ENCODE measurements at places on chromosomes 1 and 21.

DNA sequence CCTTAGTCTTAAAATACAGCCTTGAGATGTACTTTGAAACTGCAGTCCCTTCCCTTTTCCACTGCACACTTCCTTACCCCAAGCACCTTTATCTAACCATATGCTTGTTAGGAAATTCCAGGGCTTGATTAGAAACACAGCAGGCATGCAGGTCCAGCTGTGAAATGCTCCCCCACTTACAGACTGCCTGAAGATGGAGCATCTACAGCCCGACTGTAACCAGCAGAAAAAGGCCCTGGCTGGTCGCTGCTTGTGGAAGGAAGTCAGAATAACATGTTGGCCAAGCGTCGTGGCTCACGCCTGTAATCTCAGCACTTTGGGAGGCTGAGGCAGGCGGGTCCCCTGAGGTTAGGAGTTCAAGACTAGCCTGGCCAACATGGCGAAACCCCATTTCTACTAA lies 37.2 kb downstream of the VN1R5 start:
- no peak for DNase-seq

DNA sequence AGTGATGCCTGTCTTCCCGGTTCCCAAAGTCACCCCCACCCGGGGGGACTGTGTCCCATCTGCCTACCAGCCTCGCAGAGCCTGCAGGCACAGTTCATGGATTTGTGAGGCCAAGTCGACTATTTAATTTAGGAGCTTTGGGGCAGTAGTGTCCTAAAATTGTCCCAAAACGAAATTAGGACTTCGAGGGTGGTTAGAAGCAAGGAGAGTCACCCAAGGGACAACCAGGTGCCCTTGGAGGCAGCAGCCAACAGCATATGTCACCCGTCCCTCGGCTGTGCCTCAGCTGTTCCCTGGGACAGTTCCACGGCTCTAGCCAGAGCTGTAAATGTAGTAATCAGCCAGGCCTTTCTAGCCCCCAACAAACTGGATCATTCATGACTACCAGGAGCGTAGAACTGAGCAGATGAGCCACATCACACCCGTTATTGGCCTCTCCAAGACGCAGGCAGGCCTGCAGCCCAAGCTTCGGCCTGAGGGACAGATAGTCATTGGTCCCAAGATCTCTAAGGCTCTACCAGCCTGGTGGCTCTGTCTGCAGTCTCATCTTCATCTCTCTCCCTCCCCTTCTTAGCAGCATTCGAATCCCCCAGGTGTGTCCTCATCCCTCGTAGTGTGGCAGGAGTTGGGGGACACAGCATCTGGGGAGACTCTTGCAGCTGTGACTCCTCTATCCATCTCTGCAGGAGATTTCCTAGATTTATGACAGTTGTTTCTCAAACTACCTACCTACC lies 2.9 kb downstream of the PAX7 start:
- no peak for DNase-seq

DNA sequence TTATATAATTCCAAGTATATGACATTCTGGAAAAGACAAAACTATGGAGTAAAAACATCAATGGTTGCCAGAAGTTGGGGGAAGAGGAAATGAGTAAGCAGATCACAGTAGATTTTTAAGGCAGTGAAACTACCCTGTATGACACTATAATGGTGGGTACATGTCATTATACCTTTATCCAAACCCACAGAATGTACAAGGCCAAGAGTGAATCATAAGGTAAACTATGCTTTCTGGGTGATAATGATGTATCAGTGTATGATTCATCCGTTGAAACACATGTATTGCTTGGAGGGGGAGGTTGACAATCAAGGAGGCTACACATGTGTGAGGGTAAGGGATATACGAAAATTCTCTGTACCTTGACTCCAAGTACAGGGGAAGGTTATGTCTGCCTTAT lies 862.7 kb downstream of the PLA2G4A start:
- DNase-seq: no peak

DNA sequence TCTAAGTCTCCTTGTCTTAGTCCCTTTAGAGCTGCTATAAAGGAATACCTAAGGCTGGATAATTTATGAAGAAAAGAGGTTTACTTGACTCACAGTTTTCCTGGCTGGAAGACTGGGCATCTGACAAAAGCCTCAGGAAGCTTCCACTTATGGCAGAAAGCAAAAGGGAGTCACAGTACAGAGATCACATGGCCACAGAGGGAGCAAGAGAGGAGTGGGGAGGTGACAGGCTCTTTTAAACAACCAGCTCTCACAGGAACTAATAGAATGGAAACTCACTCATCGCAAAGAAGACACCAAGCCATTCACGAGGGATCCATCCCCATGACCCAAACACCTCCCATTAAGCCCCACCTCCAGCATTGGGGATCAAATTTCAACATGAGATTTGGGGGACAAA lies 68.8 kb downstream of the DDAH1 start:
- DNase-seq: no peak

GRCh38 chr1:27958513-27958912 lies 1.3 kb upstream of the XKR8 start:
- DNase-seq: no peak

DNA sequence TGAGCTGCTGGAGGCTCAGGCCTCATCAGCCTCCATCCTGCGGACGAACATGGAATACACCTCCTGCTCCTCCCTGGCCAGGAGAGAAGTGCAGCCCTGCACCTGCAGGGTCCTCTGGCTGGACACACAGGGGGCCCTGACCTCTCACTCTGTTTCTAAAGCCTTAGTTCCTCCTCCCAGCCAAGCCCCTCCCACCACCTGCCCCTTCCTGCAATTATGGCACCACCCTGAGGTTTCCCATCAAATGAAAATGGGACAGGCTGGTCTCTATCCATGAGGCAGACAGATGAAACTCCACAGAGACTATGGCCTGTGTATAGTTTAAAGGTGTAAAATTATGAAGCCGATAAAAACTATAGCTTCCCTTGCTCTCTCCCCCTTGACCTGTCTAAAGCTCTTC lies 42.6 kb downstream of the CACNA1S start:
- no peak for DNase-seq

- no peak for DNase-seq
These were observed 130.3 kb downstream of the CASZ1 start for GRCh38 chr1:10665930-10666850.

DNA sequence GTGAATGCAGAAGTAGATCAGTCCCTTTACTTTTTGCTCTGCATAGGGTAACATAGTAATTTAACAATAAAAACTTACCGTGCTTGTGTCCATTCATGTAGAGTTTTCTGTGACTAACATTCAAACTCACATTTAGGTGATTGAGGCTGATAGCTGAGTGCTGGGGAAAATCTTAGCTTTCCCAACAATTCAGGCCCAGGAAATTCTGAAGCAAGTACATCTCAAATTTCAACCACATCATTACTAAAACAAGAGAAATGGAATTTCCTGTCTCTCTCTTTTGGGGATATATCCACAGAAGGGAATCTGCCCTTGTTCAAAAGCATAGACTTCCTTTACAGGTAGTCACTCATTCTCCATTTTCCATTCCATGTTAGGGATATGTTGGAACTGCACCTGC lies 33.1 kb upstream of the C1orf146 start:
- DNase-seq: no peak

Measured in activated CD8-positive, alpha-beta memory T cell treated with anti-CD3 and anti-CD28 coated beads for 48 hours (primary cell).